M059J (cell line): ENCODE measurements at places on chromosomes 7 and 10.

DNA sequence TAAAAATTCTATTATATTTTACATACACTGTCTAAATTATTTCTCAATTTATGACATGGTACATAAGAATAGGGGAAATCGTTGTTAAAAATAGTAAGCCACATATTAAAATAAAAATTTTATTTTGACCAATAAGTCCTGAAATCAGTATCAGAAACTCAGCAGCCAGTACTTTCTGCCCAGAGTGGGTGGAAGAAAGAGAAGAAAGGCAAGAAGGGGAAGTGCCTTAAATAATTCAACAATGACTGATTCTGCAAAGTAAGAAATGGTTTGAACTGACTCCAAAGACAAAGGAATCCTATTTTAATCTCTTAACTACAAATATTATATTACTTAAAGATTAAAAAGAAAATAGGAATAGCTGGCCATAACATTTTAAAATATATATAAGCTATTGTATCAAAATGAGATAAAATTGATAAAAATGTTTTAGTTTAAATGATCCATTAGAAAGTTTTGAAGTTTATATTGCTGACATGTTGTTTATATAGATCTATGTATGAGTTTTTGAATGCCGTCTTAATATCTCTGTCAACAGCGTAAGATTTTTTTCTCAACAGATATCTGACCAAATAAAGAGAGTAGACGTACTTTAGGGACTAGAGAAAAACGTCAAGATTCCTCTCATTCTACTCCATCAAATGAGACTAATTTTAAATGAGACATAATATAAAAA is 30.2 kb upstream of the NRCAM start:
- no peak for DNase-seq

- no peak for DNase-seq
Measured at GRCh38 chr7:34240417-34240816, 335.1 kb downstream of the BMPER start.

DNA sequence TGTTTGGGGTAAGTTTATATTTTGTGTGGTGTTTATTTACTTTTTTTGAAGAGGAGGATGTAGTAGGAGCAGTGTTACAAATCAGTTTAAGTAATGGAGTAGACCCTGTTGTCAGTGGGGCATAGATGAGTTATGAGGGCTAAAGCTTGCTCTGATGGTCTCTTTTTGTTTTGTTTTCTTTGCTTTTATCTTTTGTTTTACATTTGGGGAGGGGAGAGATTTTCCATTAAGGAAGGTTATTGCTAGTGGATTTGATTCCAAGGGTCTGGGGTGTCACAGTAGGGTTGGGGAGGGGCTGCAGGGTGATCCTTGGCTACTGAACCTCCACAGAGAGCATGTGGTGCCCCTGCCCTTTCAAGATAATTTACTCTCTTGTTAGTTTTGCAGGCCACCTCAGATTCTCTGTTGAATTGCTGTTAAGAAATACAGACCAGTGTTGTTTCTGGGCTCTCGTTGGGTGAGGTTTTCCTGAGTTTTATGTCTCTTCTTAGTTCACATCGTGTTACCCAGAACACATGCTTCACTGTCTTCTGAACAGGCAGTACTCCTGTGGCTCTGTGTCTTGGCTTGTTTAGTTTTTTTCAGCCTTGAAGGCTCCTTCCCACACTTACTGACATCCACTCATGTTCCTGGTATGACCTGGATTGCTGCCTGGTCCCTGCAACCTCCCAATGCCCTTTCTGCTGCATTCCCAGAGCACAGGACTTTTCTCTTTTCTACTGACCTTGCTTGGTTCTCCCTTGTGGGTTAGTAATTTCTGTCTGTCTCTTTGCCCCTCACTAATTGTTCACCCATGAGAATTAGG is 4.2 kb downstream of the KIFBP start:
- DNase-seq: peak; percentile 87

- no peak for DNase-seq
Measured at GRCh38 chr10:131000743-131001142, 310.8 kb downstream of the TCERG1L start.

DNA sequence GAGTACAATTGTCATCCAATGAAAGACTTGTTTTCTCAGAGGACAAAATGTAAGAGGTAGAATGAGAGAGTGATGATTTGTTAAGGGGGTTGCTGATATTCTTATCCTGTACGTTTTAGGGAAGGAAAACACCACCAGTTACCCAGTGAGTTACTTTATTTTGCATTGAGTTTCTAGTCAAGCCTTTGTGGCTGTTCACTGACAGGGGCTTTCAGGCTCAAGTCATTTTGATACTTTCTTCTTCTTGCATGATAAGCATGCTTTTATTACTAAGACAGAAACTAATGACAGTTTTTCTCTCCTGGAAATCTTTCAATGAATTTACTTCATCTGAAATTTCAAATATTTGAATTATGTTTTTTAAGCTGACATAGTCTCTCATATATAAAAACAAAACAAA is 710.2 kb upstream of the POM121L12 start:
- no peak for DNase-seq

DNA sequence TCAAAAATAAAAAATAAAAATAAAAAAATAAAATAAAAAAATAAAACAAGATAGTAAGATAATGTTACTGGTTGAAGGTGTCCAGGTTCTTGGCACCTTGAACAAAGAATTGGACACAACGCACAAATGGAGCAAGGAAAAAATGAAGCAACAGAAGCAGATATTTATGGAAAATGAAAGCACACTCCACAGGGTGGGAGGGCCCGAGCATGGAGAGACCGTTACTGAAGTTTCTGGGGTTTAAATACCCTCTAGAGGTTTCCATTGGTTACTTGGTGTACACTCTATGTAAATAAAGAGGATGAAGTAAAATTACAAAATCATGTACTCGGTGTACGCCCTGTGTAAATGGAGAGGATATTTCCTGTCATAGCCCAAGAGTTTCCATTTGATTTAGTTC is 15.7 kb upstream of the PFKP start:
- DNase-seq: no peak

GRCh38 chr10:92238586-92239098 is 52.2 kb downstream of the CPEB3 start:
- DNase-seq: peak; percentile 63
